ENCODE measurements at places on chromosomes 5 and 9. TPM values are rescaled to one million over a fixed set of nuclear protein-coding genes. Genes with fewer than 3 reads are reported as not detected.

GRCh38 chr5:28703651-28704260, 1665.4 kb upstream of the CDH9 start:
- no peak for DNase-seq

GRCh38 chr9:71681708-71682272, 86.5 kb downstream of the CEMIP2 start:
- DNase-seq = no peak

- DNase-seq = no peak
These were observed 441.5 kb upstream of the PTGER4 start for GRCh38 chr5:40238066-40238745.

GRCh38 chr5:642481-642880, 30.3 kb downstream of the CEP72 start:
- no peak for DNase-seq

DNA sequence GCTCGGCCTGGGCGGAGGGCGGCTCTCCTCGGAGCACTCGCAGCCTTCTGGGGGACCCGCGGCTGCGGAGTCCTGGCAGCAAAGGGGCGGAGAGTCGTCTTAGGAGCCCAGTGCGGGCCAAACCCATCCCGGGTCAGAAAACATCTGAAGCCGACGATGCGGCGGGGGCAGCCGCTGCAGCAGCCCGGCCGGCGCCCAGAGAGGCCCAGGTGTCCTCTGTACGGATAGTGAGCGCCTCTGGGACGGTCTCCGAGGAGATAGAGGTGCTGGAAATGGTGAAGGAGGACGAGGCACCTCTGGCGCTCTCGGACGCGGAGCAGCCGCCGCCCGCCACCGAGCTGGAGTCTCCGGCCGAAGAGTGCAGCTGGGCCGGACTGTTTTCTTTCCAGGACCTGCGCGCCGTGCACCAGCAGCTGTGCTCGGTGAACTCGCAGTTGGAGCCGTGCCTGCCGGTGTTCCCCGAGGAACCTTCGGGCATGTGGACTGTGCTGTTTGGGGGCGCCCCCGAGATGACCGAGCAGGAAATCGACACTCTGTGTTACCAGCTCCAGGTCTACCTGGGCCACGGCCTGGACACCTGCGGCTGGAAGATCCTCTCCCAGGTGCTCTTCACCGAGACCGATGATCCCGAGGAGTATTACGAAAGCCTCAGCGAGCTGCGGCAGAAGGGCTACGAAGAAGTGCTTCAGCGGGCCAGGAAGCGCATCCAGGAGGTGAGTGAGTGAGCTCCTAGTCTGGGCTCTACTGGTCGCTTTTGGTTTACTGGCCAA, 1.2 kb downstream of the JMY start:
- peak; percentile 33 for DNase-seq

DNA sequence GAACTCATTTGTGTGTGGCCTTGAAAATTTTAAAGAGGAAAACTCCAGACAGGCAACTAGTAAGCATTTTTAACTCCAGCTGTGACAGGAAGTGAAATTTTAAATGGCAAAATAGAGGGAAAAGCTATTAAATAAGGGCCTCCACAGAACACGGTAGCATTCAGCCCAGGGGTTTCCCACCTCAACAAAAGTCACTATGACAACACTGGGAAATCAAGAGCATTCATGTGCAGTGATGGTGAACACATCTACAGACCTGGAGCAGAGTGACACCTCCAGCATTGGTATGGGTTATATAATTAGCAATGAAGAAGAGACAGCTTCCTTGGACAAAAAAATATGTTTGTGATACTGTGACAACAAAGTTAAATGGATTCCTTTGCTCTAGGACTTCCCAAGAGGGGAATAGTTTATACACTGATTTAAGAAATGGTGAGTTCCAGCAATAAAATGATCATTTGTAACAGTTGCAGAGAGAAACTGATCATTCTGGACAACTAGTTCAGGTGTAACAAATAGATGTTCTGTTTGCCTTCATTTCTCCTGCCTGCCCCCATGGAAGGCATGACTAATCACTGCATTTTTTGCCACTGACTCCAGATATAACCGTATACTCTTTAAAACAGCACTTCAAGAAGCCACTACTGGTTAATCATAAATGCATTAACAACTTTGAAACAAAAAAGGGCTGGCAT, 93.3 kb upstream of the SLC44A1 start:
- DNase-seq = no peak

DNA sequence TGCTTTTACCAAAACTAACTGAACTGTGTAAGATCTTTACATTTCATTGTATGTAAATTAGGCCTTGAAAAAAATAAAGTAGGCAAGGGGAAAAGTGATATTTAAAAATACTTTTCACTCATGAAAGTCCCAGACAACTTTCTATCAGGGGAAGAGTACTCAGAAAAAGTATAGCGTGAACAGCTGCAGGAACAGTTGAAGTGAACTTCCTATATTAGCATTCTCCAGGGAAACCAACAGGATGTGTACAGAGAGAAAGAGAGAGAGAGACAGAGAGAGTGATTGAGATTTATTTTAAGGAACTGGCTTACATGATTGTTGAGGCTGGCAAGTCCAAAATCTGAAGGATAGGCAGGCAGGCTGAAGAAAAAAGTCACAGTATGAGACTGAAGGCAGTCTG, 42.0 kb downstream of the ERMP1 start:
- DNase-seq = no peak

DNA sequence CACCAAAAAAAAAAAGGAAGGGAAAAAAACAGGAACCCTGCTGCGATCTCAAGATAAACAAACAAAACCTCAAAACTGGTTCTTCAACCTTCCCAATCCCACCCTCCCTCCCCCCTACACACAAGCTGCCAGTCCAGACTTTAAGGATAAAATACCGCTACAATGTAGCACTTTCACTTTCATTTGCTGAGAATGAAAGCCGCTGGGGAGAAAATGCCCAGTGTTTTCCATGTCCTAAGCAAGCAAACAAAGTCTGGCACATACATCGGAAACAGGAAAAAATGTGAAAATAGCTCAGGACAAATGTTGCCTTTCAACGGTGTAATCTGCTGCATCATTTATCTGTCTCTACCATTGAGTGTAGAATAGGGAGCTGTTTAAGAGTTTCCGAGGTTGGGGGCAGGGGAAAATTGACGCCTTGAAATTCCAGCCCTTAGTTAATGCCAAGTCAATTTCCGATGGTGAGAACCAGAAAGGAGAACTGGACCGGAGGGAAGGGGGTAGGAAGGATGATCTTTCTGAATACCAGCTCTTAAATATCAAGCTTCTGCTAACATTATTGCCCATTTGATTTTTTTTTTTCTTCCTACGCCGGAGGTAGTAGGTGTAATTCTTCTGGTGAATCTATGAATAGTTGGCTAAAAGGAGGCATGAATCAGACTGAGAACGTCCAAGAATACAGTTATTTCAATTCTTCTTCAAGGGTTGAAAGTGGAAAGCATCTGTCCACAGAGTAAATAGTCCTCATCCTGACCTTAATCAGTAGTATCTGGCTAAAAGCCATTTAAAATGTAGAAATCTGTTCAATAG, 1.2 kb upstream of the ADAMTS6 start:
- peak; percentile 43 for DNase-seq

Gene CCDC192
- 0.79 TPM for polyA plus RNA-seq

Gene C9
- polyA plus RNA-seq = 0.07 TPM

Gene SPATA6L
- 6.1 TPM for polyA plus RNA-seq

Data from left renal pelvis (tissue), 4 donors.